ENCODE measurements at places on chromosomes 11 and 22.

- DNase-seq, result no peak
Observed at GRCh38 chr11:134578807-134579723, 167.0 kb upstream of the B3GAT1 start.

DNA sequence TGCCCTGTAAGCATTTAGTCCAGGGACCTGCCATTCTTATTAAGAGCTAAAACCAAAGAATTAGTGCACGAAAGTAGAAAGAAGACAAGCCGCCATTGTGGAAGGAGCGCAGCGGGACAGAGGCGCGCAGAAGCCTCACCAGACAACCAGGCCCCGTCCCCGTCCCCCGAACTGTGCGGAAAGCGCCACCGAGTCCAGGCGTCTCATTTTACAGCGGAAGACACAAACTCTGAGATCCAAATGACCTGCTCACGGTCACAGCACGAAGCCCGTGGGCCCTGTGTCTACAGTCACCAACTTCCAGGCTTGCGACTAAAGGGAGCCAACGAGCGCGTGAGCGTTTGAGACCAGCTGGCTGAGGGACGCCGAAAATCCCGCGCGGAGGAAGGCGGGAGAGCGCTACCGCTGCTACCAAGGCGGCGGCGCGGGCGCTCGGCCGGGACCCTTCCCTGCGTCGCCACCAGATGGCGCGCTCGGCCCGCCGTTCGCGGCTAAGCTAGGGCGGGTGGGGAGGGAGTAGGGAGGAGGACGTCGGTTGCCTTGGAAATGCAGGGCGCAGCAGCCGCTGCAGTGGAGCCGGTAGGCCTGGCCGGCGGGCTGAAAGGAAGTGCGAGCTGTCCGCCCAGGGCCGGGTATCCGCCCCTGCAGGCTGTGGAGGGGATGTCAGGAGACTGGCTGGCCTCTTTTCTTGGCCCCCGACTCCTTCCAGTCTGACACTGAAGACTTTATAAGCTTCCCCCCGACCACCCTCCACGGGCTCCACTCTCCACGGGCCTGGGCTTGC is 434 bp upstream of the CCDC83 start:
- peak; percentile 90 for DNase-seq

GRCh38 chr11:130308059-130308458 is 6.7 kb downstream of the ZBTB44 start:
- no peak for DNase-seq

DNA sequence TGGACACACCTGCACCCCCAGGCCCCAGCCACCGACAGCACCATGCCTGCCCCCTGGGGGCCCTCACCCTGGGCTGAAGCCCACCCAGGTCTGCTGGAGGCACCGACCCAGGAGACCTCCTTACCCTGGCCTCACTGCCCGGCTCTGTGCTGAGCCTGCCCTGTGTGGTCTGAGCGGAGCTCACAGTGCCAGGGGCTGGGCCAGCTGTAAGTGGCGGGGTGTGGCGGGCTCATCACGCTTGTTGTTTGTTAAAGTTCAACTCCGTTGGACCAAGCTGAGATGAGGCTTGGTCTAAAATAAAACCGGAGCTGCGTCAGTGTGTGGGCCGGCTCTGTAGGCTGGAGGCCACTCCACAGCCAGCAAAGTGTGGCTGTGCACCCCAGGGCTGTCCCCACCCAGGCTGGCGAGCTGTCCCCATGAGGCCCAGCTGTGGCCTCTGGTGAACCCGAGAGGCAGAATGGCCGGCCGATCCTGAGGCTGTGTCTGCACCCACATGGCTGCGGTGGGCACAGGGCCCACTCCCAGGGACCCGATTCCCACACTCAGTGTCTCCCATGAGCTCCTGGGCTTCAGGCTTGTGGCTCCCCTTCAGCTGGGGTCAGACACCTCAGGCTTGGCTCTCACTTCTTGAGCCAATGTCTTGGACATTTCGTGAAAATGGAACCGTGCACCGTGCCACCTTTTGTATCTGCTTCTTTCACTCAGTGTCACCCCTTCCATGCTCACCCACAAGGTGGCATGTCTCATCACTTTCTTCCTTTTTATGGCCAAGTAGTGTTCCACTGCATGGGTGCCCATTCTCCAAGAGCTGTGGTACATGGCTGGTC is 137.9 kb downstream of the CTTN start:
- DNase-seq, result no peak

- no peak for DNase-seq
Observed at GRCh38 chr11:131658414-131658813, 288.0 kb downstream of the NTM start.

GRCh38 chr11:56961609-56962008 is 27.1 kb upstream of the OR5AK2 start:
- no peak for DNase-seq

- DNase-seq, result no peak
Observed at GRCh38 chr22:36546932-36547331, 18.0 kb upstream of the EIF3D start.

GRCh38 chr11:129281471-129282415 is 89.6 kb upstream of the ARHGAP32 start:
- no peak for DNase-seq

DNA sequence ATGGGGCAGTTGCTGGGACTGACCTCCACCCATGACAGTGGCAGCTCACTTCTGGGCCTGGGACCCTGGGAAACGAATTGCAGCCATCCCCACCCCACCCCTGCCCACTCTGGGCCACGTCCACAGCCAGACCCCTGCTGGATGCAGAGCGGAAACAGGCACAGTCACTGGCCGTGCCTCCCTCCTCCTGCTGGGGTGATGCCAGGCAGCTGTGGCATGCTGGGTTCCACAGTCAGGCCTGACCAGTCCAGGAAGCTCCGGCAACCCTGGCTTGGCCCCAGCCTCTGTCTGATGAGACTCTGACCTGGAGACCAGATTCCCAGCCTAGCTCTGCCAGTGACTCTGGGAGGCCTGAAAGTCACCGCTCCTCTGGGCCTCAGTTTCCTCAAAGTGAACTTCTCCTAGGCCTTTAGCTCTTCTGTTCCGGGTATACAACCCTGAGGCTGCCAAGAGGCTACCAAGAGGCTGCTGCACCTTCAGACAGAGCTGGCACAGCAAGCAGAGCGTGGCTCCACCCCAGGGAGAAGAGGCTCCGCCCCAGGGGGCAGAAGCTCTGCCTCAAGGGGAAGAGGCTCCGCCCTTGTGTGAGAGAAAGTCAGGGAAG is 8.9 kb downstream of the SULT4A1 start:
- DNase-seq, result no peak

- DNase-seq, result no peak
Observed at GRCh38 chr11:1831338-1832210, 3.2 kb upstream of the SYT8 start.

DNA sequence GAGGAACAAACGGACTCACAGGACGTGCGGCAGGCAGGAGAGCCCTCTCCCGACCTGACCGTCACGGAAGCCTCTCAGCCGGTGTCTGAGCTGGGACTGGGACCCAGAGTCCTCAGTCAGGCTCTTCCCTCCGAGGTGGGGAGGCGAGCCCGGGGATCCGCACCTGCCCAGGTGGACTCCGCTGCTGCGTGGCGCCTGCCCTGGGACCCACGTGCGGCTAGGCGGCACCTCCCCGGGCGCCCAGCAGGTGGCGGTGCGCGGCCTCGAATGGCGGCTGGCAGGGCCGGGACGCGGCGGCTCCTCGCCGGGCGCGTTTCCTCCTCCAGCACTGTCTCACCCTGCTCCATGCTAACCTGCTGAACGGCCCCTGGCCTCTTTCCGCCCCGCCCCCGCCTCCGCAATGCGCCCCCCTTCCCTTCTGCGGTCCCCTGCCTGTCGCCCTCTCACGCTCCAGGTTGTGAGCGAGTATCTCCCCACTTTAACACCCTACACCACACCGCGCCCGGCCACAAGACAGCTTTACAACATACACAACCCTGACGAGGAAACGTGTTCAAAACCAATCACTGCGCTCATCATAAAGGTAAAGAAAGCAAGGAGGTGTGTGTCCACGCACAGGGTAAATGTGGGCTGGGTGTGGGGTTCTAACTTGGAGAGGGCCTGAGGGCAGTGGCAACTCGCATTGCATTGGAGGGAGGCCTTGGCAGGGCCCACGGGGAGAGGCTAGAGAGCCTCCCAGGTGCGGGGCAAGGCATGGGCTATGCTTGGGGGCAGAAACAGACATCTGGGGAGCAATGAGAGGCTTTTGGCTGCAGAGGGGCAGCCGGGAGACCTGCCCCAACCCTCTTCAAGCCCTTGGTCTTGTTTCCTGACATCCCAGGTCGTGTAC is 25.9 kb upstream of the ATXN10 start:
- DNase-seq, result peak; percentile 85

- peak; percentile 79 for DNase-seq
Observed at GRCh38 chr22:46537946-46538813, 760 bp upstream of the CELSR1 start.

- no peak for DNase-seq
Observed at GRCh38 chr22:36761553-36762240, 14.2 kb downstream of the IFT27 start.

GRCh38 chr11:35313066-35313759 is 106.1 kb downstream of the SLC1A2 start:
- no peak for DNase-seq

DNA sequence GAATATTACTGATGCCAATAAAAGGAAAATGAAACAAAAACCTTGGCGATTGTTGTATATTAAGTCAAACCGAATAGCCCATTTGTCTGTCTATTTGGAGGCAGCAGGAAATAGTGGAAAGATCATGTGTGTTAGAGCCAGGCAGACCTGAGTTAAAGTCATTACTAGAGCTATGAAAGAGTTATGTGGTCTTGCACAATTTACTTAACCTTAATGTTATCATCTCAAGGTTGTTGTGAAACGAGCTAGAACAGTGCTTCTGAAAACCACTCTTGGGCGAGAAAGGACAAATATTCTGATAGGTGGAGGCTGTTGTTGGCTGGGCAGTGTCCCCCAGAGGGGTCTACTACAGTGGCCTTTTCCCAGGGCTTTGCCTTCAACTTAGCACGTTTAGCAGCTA is 60.0 kb upstream of the NUP160 start:
- DNase-seq, result peak; percentile 52

DNA sequence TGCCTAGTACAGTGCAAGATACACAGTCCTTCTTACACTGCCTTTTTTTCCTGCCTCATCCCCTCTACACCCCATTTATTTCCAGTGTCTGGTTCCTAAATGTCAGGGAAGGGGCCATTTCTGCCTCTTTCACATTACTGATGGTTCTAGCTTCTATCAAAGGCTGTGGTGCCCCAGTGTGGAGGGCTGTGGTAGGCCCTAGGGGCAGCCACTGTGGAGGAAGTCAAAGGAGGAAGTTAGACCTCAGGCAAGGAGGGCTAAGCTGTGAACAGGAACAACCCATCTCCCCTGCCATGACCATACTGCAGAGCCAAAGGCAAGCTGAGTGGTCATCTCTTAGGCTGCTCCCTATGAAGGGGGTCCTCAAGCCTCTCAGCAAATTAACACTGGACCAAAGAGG is 81.9 kb upstream of the CRTAM start:
- DNase-seq, result no peak

DNA sequence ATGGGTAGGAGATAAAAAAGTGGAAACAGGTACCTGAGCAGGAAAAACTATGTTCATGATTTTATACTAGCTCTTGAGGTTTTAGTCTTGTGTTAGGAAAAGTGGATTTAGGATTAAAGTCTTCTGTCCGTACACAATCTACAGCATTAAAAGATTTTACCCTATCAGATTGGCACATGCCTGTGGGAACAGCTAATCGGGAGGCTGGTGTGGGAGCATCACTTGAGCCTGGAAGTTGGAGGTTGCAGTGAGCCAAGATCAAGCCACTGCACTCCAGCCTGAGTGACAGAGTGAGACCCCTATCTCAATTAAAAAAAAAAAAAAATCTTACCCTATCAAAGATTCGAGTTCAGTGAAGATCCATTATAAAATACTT is 12.2 kb upstream of the CRKL start:
- no peak for DNase-seq

DNA sequence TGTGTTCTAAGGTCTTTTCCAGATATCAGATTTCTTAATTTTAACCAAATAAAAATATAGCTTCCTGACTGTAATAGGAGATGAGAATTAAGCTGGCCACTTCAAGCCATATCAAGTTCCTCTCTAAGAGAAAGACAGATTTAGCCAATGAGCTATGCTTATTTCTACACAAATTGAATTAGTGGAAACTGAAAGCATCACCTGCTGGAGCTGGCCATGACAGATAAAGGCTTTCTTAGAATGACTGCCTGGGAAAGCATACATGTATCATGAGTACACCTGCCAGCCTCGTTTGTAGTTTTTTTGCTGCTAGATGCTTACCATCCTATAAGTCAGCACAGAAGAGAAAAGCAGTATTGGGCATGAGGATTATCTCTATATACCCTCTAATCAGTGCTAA is 53.5 kb upstream of the DBX1 start:
- DNase-seq, result no peak

DNA sequence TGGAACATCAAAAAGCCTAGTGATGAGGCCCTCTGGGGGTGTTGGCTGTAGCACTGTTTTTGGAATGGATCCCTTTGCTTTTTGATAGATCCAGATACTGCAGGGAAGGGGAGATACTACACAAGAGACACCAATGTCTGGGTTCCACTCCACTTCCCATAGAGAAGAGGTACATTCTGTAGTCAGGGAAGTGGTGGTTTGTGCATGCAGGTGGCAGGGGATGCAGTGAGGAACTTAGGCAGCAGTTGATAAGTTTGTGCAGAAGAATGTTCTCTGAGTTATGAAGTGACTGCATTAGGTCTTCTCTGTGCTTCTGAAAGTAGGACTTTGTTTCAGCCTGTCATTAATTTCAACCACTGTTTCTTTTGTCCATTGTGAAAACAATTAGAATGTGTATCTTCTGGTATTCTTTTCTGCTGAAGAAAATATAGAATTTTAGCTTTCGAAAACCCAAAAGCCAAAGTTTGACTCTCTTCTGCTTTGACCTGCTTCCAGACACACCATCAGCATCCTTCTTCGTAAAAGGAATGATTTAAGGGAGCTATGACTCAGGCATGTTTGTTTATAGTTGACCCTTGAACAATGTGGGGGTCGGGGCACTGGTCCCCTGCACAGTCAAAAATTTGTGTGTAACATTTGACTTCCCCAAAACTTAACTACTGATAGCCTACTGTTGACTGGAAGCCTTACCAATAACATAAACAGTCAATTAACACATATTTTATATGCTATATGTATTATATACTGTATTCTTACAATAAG is 25.6 kb downstream of the PANX1 start:
- no peak for DNase-seq

DNA sequence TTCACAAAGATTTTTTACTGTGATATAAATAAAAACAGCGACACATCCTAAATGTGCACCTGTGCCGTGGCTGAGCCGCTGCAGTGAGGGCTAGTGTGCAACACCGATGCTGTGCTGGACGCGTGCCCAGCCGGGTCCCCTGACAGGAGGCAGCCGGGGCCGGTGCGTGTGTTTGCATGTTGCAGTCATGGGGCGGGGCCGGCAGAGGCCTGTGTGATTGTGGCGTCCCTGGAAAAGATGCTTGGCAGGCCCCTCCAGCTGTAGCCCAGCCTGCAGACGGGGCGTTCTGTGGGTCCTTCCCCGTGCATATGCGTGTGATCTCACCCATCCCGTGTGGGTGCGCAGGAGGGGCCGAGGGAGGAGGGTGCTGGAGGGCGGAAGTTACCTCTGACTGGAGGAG is 30.6 kb downstream of the MUC6 start:
- DNase-seq, result no peak

GRCh38 chr11:134471716-134472455 is 59.8 kb upstream of the B3GAT1 start:
- no peak for DNase-seq

- DNase-seq, result no peak
Observed at GRCh38 chr22:49025791-49026493, 801.7 kb downstream of the BRD1 start.

Data from HuH-7 (cell line).